Stomach (tissue), 19 donors: ENCODE measurements at places on chromosomes 13 and 19. TPM values are rescaled to one million over a fixed set of nuclear protein-coding genes. Genes with fewer than 3 reads are reported as not detected.
A peak's percentile ranks its signal among the peaks of the same experiment; 100 is the strongest.

- DNase-seq, result no peak
Observed at GRCh38 chr19:38528213-38528755, 89.5 kb downstream of the MAP4K1 start.

- no peak for DNase-seq
Observed at GRCh38 chr13:21613791-21614190, 9.8 kb upstream of the MICU2 start.

GRCh38 chr13:109760402-109760801 lies 26.0 kb downstream of the IRS2 start:
- DNase-seq, result no peak

- DNase-seq, result no peak
Observed at GRCh38 chr19:4830332-4830731, 1.2 kb downstream of the TICAM1 start.

DNA sequence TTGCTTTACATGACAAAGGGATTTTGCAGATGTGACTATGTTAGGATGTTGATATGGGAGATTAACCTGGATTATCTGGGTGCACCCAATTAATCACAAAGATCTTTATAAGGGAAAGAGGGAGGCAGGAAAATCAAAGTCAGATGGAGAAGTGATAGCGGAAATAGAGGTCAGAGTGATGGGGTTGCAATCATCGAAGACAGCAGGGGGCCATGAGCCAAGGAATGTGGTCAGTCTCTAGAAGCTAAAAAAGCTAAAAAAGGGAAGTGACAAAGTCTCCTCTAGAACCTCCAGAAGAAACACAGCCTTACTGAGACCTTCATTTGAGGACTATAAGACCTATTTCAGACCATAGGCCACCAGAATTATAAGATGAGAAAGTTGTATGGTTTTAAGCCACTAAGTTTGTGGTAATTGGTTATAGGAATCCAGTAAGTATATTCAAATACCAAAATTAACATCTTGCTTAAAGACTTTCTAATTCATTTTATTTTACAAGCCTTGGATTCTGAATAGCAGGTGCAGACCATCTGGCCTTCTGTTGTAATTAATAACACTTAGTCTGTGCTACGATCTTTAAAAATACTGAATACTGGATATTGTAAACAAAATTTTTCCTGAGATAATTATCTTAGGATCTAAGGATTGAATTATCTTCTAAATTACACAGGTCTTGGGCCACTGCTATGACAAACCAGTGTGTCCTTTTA lies 493.4 kb upstream of the PCDH20 start:
- DNase-seq, result no peak

DNA sequence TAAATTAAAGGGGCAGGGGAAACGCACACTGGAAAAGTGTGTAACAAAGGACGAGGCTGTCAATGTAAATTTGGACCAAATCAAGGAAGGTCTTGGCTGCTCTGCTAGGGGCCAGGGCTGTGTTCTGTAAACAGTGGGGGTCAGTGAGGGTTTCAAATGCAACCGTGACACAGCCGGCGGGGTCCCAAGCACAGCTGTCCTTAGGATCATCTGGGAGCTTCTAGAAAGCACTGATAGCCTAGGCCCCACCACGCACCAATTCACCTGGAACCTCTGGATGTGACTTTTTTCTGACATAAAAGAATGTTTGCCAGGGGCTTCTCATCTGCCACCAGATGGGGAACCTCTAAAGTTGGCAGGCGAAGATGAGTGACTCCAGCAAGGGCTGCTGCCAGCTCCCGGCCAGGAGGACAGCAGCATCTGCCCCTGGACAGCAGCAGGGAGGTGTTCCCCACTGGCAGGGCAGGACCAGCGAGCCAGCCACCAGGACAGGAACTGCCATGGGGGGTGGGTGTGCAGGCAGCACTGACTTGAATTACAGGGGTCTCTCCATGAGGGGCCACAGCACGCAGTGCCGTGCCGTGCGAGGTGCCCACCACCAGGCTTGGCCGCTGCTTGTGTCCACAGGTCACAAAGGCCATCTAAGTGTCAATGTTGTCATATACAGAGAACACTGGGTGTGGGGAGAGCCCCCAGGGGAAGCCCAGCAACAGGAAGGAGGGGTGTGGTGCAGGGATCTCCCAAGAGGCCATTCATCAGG lies 87.5 kb downstream of the SOX1 start:
- no peak for DNase-seq

GRCh38 chr13:59229401-59229800 lies 934.3 kb downstream of the DIAPH3 start:
- DNase-seq, result no peak

Gene SHKBP1
- total RNA-seq, result 15.8 TPM

GRCh38 chr13:109088624-109088917 lies 459.2 kb downstream of the MYO16 start:
- no peak for DNase-seq

- peak; percentile 80 for DNase-seq
Observed at GRCh38 chr13:47672245-47673008, 328.6 kb downstream of the SUCLA2 start.

DNA sequence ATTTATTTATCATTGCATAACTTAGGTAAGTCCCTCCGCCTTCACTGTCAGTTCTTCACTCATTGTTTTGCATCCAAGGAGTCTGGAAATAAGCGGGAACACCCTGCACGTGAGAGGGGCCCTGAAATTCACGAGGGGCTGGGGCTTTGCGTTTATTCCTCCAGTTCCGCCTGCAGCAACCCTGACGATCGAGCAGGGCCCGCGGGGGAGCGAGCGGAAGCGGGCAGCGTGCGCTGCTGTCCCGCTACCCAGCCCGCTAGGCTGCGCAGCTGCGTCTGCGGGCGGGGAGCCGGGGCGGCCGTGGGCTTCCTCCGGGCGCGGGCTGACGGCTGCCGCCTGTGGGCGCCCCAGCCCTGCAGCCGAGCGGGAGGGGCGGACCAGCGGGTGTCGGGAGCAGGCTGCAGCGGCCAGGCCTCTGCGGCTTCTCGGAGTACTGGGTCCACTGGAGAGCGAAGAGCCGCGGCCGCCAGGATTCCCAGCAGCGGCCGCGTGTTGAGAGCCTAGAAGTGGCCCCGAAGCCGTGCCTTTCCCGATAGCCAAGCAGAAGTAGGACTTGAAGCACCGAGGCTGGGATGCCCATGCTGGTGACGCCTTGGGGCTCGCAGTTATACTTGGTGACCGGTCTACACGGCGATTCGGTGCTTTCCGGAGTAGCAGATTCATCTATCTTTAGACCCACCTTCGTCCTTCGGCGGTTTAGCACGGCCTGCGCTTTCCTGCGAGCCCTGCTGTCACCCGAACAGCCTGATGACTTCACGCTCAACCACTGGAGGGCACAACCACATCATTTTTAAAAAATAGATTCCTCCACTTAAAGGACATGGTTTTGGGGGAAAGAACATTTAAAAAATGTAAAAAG lies 32.9 kb upstream of the SACS start:
- DNase-seq, result peak; percentile 90

Gene LIM2
- total RNA-seq, result not detected

DNA sequence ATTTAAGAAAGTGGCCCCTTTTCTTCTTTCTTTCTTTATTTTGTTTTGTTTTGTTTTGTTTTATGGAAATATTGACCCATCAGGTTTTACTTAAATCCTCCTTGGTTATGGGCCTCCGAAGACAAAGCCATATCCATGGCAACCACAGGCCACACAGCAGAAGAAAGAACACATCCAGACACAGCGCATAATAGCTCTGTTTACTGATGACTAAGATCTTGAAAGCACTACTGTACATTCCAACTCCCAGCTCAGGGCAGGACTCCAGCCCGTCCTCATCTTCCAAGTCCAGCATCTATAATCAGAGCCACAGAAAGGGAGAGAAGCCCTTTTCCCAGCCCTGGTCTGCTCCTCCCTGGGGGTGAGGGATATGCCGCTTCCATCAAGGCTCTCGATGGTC lies 84.3 kb downstream of the NUFIP1 start:
- DNase-seq, result peak; percentile 93

- DNase-seq, result no peak
Observed at GRCh38 chr13:112771139-112771876, 81.5 kb downstream of the ATP11A start.

- peak; percentile 79 for DNase-seq
Observed at GRCh38 chr13:110555601-110556223, 5.8 kb downstream of the RAB20 start.

- no peak for DNase-seq
Observed at GRCh38 chr19:36142046-36142445, 2.2 kb downstream of the CAPNS1 start.

- no peak for DNase-seq
Observed at GRCh38 chr13:37187105-37187504, 81.6 kb upstream of the CSNK1A1L start.

GRCh38 chr13:24921881-24922280 lies 157.9 kb downstream of the RNF17 start:
- DNase-seq, result no peak

GRCh38 chr13:49694446-49694845 lies 3.2 kb upstream of the EBPL start:
- no peak for DNase-seq

Gene NEK5
- 4.0 TPM for total RNA-seq

Gene PSG6
- not detected for total RNA-seq

DNA sequence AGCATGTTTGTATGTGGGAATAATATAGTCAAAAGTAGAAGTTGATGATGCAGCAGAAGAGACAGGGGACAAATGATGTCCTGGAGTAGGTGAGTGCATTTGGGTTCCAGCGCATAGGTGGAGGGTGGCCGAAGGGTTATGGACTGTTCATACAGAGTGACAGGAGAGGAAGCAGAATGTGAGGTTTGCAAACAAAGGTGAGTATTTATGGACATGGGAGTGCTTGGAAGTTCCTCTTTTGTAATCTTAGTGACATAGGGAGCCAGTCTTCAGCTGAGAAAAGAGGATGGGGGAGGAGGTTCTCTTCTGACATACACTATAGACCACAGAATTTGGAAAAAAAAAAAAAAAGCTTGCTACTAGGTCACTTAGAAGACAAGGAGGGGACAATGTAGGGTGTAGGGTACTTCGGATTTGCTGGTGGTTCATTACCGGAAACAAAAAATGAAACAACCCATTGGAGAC lies 331.6 kb downstream of the DLEU7 start:
- DNase-seq, result no peak

DNA sequence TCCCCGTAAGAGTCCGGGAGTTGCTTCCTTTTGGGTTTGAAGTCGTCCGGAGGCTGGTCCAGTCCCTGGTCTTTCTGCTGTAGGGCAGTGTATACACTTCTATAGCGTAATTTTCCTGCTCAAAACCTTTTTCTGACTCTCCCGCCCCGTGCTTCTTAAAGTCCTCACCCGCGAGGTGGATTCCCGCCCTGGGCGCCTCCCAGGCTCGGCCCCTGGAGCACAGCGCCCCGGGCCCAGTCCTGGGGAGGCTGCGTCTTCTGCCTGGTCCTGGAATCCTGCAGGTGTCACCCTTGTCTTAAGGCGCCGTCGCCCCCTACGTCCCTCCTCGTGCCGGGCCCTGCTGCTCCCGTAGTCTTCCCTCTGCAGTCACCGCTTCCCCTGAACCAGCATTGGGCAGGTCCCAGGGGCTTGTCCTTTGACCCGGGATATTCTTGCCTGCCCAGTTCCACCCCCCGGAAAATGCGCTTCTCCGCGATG lies 34.4 kb upstream of the ZNF808 start:
- no peak for DNase-seq

- DNase-seq, result no peak
Observed at GRCh38 chr13:37230346-37230745, 124.9 kb upstream of the CSNK1A1L start.

DNA sequence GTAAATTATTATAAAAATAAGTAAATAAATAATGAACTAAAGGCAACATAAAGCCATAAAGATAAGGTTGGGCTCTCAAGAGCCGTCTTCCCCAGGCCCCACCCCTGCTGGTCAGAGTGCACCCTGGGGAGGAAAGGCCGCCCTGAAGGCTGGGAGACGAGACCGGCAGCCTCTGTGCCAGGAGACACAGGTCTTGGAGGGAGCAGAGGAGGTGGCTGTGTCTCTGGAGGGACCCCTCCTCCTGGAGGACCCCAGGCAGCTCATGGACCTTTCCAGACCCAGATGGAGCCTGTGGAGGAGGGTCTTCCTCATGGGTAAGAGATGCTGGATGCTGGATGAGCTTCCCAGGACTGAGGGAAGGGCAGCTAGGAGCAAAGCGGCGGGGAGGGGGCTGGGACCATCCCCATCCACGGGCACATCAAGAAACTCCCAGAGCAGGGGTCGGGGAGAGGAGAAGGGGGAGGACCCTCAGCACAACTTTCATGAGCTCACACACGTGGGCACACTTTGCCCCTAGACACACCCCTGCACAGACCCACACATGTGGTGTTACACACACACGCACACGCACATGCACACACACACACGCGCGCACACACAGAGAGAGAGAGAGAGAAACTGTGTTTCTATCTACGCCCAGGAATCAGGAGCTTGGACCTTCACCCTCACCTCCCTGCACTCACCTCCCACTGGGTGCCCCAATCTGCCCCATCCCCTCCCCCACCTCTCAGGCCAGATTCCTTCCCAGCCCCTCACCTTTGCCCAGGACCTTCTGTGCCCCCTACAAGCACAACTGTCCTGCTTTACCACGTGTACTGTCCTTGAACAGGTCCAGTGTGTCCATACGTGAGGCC lies at the start of gene CEACAM18:
CEACAM18 (plus strand) TSS at position 159 of the 854 bp plus-strand sequence.
- peak; percentile 28 for DNase-seq

- DNase-seq, result no peak
Observed at GRCh38 chr13:25910991-25911419, 140.8 kb downstream of the SHISA2 start.

Gene FCHO1
- 1.6 TPM for total RNA-seq

DNA sequence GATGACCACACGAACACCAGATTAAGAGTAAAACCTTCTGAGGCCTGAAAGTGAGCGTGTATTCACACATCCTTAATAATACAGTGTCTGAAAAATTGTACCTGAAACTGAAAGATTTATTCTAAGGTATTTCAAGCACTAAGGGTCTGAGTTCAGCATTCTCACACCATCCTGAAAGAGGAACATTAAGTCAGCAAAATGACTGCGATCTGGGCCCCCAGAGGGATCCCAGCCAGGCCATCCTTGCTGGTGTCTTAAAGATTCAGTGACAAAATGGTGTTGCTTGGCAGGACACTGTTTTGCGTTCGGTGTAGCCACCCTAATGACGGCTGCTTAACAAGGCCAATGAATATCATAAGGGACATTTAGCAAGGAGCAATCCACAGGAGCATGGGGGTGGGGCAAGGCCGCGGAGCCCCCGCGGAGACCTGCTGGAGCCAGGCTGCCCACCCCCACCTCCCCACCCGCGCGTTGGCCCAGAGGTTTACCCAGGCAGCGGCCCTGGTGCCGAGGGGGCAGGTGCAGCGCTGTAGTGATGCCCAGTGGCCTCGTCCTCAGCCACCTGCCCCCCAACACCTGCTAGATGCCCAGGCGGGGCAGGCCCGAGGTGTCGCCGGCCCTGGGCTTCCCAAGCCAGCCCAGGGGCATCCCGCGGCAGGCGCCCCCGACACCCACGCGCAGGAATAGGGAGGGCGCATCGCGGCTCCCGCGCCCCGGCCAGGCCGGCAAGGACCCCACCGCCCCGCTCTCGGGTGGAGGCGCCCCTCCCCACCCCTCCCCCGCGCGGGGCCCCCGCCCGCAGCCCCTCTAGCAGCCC lies 742 bp downstream of the NALCN start:
- DNase-seq, result peak; percentile 23

DNA sequence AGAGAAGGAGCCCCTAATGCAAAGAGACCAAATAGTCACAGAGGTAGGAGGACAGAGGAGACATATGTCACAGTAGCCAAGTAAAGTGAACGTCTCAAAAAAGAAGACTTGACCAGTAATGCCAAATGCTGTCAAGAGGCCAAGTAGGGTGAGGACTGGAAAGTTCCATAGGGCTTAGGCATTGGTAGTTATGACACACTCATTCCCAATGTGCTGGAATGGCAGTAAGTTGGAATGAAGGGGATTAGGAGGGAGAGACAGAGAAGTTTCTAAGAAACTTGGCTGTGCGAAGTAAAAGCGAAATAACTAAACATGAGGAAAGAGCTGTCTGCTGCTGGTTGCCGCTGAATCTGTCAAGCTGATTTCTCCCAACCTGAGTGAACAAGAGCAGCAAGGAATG lies 14.9 kb upstream of the FRY start:
- no peak for DNase-seq
